Mesenchymal stem cell (in vitro differentiated cells and primary cell): ENCODE measurements at places on chromosomes 1 and 21.

- DNase-seq: no peak
Measured at GRCh38 chr1:14326857-14327256, 271.6 kb upstream of the KAZN start.

GRCh38 chr1:189662190-189662589 is 815.5 kb downstream of the BRINP3 start:
- no peak for DNase-seq

GRCh38 chr1:27599605-27600497 is 4.1 kb downstream of the AHDC1 start:
- no peak for DNase-seq

- no peak for DNase-seq
Measured at GRCh38 chr21:27258742-27259448, 292.0 kb upstream of the ADAMTS5 start.

- DNase-seq: no peak
Measured at GRCh38 chr1:174189428-174190062, 30.2 kb downstream of the RABGAP1L start.

GRCh38 chr1:183101841-183102276 is 78.6 kb downstream of the LAMC1 start:
- peak; percentile 78 for DNase-seq

DNA sequence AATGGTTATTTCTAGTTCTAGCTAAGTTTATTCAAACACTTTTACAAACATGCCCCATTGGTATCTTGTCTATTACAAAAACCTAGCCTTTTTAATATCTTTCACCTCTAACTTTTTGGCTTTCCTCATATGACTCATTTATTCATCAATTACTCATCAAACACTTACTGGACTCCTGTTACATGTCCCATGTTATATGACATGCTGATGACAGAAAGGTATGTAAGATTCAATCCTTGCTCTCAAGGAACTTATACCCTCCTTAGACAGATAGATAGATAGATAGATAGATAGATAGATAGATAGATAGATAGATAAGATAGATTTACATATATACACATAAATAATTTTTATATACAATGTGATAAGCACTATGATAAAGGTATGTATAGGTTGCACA is 33.9 kb upstream of the INSL5 start:
- DNase-seq: no peak

GRCh38 chr1:7425229-7425628 is 345.9 kb upstream of the VAMP3 start:
- no peak for DNase-seq
